ENCODE measurements at places on chromosomes 16 and 17. TPM values are rescaled to one million over a fixed set of nuclear protein-coding genes. Genes with fewer than 3 reads are reported as not detected.

GRCh38 chr17:66543526-66543925, 241.1 kb downstream of the PRKCA start:
- H3K27ac ChIP-seq: peak overlapping the region; percentile 92
- peak overlapping the region; percentile 24 for H3K4me3 ChIP-seq
- no peaks in the 10 kb centered on the region for H3K27me3 ChIP-seq
- H3K4me1 ChIP-seq: peaks cover 81% of the 10 kb centered on the region

GRCh38 chr16:15932939-15933338, 16.5 kb upstream of the ABCC1 start:
- H3K4me3 ChIP-seq: no peak overlapping the region
- no peaks in the 10 kb centered on the region for H3K27me3 ChIP-seq
- H3K36me3 ChIP-seq: no peaks in the 10 kb centered on the region
- no peaks in the 10 kb centered on the region for H3K4me1 ChIP-seq

DNA sequence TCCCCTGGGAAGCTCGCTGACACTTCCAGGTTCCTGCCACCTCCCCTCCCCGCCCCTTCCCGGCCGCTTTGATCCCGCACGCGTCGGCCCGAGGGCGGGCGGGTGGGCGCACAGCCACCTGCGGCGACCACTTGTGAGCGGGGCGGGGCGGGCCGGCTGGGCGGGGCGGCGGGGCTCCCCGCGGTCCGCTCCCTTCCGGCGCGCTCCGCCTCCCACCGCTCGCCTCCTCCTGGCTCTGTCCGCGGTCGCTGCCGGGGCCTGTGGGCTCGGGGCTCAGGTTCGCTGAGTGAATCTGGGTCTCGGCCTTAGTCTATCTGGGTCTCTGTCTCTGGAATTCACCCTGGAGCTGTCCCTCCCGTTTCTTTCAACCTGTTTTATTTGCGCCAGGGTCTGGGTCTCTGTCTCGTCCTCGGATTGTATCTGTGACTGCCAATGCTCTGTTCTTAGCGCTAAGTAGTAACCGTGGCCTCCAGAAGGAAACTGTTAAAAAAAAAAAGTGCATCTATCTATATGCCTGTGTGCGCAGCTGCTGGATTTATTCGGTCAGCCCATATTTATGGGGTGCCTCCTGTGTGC, 2.7 kb upstream of the HES7 start:
- peak; percentile 91 for DNase-seq
- no peak overlapping the region for H3K27ac ChIP-seq
- no peaks in the 10 kb centered on the region for H3K36me3 ChIP-seq

The RNF222 gene
- not detected for total RNA-seq

The PIK3R6 gene
- not detected for total RNA-seq

All from osteoblast (primary cell).